HL-60 (cell line): ENCODE measurements at places on chromosomes 6 and 20.

GRCh38 chr6:41352907-41353306, 17.5 kb downstream of the NCR2 start:
- no peak for DNase-seq

GRCh38 chr6:168313431-168314011, 6.1 kb downstream of the DACT2 start:
- no peak for DNase-seq

DNA sequence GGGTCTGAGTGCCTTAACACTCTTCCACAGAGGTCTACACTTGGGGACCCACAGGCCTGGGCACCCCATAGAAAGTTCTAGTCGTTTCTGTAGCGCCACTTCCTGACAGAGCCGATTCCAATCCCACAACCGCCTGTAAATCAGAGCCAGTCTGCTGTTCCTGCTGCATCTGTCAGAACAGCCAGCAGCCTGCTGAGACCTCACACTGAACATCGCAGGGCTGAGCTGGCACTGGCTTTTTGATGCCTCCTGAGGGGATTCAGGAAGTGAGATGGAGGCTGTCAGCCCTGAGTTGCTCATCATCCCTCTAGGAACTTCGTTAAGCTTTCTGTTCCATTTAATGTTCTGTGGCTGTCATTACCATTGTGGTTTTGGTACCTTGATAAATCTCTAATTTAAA, 48.9 kb downstream of the DCBLD1 start:
- no peak for DNase-seq

- peak; percentile 40 for DNase-seq
Observed at GRCh38 chr6:134175532-134176263, 123.3 kb upstream of the SLC2A12 start.

DNA sequence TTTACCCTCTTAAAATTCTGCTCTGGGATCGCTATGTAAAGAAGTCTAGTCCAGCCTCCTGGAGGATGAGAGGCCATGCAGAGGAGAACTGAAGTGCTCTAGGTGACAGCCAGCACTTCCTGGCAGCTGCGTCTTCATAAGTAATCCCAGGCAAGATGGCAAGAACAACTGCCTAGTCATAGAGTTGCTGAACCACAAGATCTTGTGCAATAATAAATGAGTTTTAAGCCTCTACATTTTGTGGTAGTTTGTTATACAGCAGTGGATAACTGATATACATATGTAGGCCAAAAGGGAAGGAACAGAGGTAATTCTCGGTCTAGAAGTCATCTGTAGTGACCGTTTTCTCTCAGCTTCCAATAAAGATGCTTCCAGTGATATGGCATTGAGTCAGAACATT, 103.8 kb upstream of the FLRT3 start:
- DNase-seq, result peak; percentile 42

DNA sequence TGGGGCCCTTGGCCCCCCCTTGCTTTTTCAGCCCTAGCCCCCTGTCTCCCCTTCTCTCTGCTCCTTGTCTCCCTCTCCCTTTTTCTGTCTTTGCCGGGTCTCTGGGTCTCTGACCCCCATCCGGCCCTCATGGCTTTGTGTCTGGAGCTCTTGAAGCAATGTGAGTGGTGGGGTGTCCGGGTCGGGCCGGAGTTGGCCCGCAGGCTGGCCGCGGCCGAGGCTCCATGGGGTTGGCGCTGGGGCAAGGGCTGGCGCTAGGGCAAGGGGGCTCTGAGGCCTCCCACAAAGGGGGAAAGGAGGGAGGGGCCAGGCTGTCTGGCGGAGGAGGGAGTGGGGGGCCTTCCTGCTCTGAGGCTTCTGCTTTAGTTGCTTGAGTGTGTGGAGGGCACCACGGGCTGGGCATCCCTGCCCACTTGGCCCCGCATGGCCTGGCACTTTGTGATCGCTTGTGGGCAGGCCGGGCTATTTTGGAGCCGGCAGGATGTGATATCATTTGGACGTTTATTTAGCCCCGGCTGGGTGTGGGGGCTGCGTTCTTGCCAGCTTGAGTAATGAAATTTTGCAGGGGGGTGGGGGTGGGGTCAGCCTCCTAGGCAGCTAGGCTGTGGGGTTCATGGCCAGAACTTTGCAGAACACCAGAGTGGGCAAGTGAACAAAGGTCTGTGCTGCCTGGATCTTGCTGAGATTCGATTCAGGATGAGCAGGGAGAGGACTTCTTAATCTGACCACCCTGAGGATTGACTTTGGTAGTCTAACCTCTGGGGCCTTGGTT, 78.7 kb upstream of the MYL9 start:
- no peak for DNase-seq

DNA sequence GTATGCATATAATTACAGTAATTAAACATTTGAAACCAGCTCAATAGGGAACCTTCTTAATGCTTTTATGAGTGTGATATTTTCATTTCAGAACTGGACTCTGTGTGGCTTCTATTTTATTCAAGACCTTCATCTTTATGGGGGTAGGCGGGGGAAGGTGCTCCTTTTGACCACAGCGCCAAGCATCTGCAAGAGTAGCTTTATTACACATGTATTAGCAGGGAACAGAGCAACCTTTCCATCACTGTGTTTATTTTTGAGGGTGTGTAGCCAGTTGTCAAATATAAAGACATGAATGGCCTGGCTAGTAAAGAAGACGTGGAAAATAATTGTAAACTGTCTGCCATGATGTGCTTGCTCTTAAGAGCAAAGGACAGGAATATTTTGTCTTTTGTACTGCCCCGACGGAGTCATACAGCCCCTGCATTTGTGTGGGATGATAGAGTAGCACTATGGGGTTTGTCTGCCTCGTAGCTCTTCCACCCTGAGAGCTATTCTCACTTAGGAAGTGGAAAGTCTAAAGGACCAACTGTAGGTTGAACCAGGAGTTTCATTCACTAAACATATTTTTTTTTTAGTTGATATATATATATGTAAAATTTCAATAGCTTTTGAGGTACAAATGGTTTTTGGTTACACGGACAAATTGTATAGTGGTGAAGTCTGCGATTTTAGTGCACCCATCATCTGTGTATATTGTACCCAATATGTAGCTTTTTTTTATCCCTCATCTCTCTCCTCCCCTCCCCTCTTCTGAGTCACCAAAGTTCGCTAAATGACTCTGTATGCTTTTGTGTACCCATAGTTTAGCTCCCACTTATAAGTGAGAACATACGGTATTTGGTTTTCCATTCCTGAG, 91.2 kb downstream of the CARMIL1 start:
- no peak for DNase-seq

GRCh38 chr6:5179917-5180316, 80.8 kb downstream of the LYRM4 start:
- no peak for DNase-seq

- DNase-seq, result no peak
Observed at GRCh38 chr20:58519940-58520712, 4.9 kb upstream of the APCDD1L start.

DNA sequence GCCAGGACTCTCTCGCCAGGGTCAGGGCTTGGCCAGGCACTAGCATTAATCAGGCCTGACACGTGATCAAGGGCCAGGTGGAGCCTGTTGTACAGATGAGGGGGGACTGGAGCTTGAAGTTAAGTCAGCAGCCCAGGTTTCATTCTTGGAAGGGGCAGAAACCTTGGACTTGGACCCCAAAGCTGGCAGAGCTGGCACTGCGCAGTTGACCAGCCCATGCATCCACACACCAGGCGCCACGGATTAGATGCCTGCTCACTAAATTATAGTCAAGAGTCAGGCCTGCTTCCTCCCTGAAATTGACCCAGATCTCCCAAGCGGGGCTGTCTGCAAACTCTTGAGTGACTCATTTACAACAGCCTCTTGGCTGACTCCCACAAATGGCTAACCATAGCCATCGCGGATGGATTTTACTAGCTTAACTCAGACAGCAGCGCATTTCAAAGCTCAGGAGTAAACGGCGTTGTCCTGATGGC, 4.1 kb upstream of the TAF4 start:
- DNase-seq, result no peak

GRCh38 chr6:167572106-167572505, 247.2 kb downstream of the TTLL2 start:
- no peak for DNase-seq

DNA sequence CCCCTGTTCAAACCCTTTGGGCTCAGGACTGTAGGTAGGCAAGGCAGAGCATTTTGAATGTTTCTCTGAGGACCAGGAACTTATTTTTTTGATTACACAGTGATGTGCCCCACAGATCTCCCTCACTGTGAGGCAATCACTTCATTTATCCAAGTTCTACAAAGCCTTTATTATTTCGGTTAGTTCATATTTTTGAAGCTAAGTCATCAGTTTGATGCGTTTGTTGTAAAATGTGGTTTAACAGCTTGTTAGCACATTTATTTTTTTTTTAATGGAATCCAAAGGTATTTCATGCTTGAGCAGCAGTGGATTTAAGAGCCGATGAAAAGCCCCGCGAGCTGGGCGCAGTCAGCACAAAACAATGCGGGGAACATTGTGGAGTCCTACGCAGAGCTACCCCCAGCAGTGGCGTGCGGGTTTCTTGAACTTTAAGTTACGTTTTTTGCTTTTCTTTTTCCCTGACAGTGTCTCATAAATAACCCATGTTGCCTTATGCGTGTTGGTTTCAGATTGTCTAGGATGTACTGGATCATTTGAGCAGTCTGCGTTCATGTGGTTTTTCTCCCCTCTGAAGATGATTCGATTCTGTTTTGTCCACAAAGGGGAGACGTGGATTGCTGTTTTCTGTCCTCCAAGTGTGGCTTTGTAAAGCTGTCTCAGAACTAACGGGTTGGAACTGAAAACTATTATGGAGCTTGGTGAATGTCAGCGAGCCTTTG, 233.6 kb upstream of the BMP2 start:
- DNase-seq, result no peak

DNA sequence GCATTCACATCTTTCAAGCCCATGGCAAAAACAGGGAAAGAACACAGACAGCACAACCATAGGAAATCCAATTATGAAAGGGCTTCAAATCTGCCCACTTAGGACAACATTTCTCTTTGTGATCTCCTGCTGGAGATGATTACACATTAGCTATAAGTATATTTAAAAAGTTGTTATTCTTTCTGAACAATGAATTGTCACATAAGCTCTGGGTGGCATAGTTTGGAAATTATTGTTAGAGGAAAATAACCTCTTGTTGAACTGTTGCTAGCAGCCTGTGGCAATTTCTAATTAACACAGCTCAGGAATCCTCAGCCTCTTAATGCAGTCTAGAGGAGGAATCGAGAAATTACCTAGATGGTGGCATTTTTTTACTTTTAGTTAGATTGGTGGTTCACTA, 54.9 kb downstream of the BCAS1 start:
- DNase-seq, result no peak

DNA sequence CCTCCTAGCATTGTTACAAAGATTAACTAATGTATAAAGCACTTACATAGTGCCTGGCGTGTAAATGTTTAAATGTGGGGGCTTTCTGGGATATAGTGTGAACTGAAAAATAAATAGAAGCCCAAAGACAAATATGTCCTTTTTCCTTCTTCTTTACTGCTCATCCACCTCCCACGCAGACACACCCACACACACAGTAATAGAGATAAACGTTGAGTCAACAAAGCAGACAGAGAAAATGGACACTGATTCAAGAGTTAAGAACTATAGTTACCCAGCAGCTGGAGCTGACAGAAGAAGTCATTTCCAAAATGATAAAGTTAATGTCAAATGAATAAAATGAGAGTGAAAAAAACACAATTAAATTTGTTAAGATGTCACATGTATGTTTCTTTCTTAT, 68.3 kb downstream of the FHL5 start:
- no peak for DNase-seq

DNA sequence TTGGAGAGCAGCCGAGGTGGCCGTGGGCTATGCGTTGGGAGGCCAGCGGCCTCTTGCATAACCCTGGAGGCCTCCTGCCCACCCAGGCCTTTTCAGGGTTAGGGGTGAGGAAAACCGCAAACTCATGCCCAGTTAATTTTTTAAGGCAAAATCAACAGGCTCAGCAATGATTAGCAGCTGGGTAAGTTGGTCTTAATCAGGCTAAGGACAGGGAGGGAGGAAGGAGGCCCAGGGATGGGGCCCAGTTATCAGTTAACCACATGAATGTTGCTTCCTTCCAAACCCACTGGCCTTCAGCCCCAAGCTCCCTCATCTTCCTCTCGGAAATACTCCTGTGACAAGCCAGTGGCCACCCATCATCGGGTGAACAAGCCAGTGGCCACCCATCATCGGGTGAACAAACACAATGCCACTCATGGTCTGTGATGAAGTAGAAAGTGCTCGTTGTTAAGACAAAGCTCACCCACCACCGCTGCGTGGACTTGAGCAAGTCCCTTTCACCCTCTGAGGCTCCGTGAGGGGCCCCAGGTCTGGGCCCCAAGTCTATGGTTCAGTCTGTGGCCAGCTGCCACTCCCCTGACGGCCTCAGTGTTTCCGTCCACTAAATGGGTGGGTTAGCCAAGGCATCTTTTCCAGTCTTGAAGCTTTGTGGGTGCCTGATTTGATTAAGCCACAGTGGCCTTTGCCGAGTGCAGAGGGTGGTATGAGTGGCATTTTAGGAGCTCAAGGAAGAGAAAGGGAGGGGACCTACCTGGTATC, 39.4 kb downstream of the HNF4A start:
- no peak for DNase-seq

GRCh38 chr6:17268114-17268513, 13.0 kb upstream of the RBM24 start:
- no peak for DNase-seq

- no peak for DNase-seq
Observed at GRCh38 chr6:163347021-163347446, 67.5 kb upstream of the QKI start.
